Activated CD4-positive, alpha-beta T cell treated with anti-CD3 and anti-CD28 coated beads, Interleukin-2, amount 50 U/mL, for 4 hours (primary cell): ENCODE measurements at places on chromosomes 13 and 19.

- no peak for DNase-seq
Measured at GRCh38 chr13:29925457-29926097, 75.2 kb upstream of the UBL3 start.

GRCh38 chr13:39130301-39130700, 92.0 kb downstream of the NHLRC3 start:
- DNase-seq: no peak

- no peak for DNase-seq
Measured at GRCh38 chr19:804419-805165, 7.3 kb downstream of the PTBP1 start.

- no peak for DNase-seq
Measured at GRCh38 chr19:30090476-30090875, 148.4 kb downstream of the URI1 start.

DNA sequence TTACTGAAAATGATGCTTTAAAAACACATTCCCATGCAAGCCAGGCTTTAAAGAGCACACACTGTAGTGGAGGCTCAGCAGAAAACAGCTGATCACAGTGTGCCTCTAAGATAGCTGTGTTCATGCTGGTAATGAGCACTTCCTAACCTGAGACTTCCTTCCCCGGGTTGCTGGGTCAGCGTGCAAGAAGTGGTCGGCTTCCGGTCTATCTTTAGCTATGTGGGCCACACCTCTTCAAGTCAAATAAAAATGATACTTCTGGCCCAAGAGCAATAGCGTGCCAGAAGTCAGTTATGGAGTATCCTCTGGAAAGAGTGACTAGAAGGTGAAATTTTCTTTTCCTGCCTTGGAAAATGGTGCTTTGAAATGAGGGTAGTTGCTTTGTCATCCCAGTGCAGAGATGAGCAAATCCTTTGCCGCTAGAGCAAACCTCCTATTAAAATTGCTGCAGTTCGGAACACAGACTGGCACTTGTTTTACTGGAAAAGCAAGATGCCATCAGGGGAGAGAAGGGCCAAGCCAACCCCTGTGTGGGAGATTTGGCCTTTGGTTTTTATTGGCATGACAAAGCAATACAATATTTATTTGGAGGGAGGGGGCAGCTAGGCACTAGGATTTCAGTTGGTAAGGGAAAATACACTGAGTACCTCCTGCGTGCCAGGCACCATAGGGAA, 64.2 kb downstream of the ARHGAP35 start:
- DNase-seq: no peak

- DNase-seq: no peak
Measured at GRCh38 chr19:29562299-29563297, 36.8 kb downstream of the VSTM2B start.

GRCh38 chr13:108176685-108177274, 38.6 kb downstream of the LIG4 start:
- DNase-seq: peak; percentile 57

DNA sequence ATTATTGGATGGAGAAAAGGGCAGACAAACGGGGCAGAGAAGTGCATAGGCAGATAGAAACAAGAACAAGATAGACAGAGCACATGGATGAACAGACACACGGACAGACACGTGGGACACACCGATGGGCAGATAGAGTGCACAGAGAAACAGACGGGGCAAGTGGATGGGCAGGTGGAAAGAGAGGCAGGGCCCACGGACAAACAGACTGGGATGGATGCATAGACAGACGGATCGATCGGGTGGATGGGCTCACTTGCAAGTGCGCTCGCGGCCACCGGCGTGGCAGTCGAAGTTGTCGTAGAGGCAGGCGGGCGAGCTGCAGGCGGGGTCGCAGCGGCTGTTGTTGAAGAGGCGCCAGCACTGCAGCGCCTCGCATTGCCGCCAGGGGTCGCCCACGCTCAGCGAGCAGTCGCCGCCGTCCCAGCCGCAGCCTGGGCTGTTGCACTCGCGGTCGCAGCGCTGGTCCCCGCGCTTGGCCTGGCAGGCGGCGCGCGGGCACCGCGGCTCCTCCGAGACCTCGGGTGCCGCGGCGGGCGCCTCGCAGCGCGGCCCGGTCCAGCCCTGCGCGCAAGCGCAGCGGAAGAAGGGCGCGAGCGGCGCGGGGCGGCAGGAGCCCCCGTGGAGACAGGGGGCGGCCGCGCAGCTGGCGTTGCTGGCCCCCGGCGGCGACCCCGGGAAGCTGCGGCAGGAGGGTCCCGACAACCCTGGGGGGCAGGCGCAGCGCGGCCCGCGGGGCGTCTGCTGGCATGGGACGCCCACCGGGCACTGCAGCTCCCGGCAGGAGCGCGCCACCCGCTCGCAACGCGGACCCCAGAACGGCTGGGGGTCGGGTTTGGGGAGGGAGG, 23.3 kb downstream of the NOTCH3 start:
- DNase-seq: peak; percentile 74

DNA sequence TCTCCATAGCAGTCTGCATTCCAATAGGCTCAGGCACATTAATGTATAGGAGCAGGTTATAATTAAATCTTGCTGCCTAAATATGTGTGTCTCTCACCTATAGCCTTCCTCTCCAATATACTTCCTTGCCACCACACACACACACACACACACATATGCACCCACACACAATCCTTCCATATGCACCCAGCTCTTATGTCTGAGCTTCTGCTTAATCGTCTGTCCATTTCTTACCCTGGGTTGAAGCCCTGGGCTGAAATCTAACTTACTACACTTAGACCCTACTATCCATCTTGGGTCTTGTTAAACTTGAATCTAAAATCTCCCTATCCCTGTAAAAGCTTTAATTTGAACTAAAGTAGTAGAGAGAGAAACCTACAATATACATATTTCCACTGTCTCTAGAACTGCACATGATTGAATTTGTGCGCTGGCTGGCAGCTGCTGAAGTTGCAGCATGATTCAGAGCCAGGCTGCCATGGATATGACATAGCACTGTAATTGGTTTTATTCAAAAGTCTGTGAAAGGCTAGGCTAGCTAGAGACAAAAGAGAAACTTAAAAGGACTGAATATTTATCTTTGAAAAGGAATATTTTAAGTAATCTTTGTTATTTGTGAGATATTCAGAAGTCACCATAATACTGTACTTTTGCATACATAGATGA, 25.7 kb upstream of the FREM2 start:
- no peak for DNase-seq

GRCh38 chr13:111611651-111612050, 291.2 kb downstream of the TEX29 start:
- DNase-seq: no peak

DNA sequence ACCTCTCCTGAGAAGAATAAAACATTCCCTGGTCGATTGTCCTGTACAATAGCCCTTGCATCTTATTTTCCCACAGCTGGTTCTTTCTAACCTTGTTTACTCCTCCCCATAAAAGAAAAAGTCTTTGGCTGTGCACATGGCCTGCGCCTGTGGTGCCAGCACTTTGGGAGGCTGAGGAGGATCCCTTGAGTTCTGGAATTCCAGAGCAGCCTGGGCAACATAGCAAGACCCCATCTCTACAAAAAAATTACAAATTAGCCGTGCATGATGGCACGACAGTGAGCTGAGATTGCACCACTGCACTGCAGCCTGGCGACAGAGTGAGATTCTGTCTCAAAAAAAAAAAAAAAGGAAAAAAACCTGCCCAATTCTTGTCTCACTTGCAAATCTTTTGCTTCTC, 7.2 kb upstream of the NUP62 start:
- DNase-seq: no peak

DNA sequence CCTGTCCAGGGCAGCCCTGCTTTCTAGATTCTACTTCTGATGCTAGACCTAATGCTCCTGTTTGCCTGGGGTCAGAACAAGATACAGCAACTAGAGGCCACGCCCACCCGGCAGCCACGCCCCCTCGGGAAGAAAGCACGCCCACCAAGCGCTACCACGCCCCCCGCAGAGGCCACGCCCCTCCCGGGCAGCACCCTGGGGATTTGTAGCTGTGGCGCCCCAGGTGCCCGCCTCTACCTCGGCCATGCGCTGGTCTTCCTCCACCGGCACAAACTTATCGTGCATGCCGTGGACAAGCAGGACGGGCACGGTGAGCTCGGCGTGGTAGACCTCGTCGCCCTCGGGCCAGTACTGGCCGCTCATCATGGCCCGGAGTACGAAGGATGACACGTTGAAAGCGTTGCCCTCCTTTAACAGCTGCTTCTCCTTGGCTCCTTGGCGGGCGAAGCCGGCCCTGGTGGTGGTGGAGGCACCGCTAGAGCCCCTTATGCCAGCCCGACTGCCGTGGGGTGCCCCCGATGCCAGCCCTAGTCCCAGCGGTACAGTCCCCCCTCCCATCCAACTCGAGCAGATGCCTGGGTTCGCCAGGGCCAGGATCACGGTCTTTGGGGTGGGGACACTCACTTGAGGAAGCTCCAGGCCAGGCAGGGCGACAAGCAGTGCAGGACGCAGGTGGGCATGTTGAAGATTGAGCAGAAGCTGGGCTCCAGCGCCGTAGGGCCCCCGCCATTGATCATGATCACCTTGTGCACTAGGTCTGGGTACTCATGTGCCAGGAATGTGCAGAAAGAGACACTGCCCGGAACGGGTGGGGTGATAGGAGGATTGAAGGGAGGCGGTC, 9.0 kb downstream of the ABHD8 start:
- peak; percentile 21 for DNase-seq

- DNase-seq: no peak
Measured at GRCh38 chr13:59677966-59678814, 485.5 kb downstream of the DIAPH3 start.

GRCh38 chr19:45355402-45355801, 14.9 kb downstream of the KLC3 start:
- no peak for DNase-seq

GRCh38 chr13:74129500-74130191, 4.6 kb downstream of the KLF12 start:
- DNase-seq: no peak

DNA sequence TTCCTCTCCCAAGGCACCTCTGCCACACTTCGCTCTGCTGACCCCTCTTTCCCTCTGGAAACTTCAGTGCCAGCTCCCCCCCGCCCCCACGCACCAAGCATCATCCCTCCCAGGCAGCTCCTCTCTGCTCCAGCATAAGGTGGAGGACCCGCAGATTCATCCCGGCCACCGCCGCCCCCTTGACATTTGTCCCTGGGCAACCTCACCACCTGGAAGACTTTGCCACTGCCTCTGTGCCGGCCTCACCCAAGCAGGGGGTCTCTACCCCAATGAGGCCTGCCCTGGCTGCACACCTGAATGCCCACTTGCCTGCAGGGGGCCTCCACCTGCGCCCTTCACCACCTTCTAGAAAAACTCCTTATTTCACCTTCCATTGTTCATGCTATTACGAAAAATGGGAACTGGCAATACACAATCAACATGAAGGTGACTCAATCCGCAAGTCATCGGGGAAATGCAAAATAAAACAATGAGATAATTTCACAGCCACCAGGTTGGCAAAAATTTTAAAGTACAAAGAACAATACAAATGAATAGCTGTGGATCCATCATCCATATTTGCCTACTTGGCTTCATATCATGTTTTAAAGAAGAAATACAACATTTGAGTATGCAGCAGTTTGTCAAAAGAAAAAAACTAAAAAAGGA, 21.9 kb downstream of the CCNE1 start:
- no peak for DNase-seq

- DNase-seq: peak; percentile 28
Measured at GRCh38 chr19:19562665-19563347, 24.7 kb downstream of the CILP2 start.

GRCh38 chr19:47402504-47402903, 16.8 kb downstream of the MEIS3 start:
- no peak for DNase-seq

- DNase-seq: peak; percentile 61
Measured at GRCh38 chr13:99969919-99970650, 1.5 kb downstream of the ZIC5 start.

GRCh38 chr13:99640260-99640659, 139.0 kb downstream of the TM9SF2 start:
- DNase-seq: no peak

DNA sequence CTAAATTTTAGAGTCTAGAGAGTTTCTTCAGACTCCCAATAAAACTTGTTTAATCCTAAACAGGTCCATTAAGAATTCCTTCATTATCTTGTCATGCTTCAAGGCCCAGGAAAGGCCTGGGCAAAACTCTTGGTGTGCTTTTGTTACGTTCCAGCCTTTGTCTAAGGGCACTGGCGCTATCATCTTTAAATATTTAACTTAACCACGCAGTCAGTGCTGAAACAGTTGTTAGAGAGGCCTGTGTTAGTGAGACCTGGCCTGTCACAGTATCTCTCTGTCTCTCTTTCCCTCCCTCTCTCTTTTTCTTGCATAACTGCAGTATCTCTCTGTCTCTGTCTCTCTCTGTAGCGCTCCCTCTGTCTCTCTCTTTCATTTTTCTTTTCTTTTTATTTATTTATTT, 8.2 kb upstream of the OR1M1 start:
- no peak for DNase-seq

- no peak for DNase-seq
Measured at GRCh38 chr19:39389631-39390414, 1.1 kb downstream of the PAF1 start.

- DNase-seq: no peak
Measured at GRCh38 chr19:21127001-21127400, 14.8 kb upstream of the ZNF431 start.

DNA sequence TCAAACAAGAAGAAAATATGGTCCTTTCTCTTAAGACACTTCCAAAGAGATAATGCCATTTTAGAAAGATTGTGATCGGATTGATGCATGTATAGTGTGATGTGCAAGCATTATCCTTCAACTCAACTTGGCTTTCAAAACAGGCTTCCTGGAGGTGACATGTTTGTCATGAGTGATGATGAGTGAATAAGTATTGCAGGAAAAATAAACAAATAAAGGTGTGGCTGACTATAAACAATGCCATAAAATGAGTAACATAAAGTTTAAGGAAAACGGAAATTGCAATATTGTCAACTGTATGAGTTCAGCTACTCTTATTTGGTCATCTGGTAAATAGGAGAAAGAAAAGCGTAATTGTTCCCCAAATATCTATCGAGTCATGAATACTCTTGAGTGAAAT, 1283.7 kb downstream of the PCDH9 start:
- DNase-seq: no peak

DNA sequence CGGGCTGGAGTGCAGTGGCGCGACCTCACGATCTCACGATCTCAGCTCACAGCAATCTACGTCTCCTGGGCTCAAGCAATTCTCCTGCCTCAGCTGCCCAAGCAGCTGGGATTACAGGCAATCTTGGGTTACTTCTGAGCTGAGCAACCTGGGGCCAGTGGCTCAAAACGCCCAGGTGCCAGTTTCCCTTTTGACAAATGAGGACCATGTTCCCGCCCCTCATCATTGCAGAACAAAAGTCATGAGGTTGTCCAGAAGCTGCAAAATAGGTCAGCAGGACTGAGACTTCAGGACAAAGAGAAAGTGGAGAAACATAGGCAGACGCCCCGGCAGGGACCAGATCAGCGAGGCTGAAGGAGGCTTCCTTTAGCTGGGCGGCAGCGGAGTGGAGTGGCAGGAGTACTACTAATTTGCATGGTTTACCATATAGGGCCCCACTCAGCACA, 3.3 kb upstream of the ADGRE5 start:
- no peak for DNase-seq
